ENCODE measurements at places on chromosomes 7 and 10.

DNA sequence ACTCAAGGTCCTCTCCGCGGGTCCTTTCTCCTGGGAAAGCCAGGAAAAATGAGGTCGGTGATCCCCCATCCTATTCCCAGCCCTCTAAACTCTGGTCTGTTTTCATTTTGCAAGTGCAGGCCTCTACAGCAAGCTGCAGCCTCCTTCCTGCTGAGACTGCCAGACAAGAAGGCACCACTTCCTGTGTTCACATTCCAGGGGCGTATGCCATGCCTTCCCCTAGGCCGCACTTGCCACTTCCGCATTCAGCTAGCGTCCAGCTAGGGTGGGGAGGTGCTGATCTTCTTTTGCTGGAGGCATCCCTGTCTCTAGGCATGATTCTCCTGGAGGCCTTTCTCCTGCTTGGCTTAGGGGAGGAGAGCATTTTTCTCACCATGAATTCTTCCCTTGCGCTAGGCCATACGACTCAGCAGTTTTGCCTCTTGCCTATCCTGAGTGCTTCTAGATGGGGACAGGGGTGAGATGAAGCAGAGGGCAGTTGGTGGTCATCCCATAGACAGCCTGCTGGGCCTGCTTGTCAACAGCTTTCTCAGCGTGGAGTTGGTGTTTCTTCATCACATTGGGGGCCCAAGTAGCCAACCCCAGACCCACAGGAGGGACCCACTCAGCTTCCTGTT lies 328.9 kb downstream of the RPS24 start:
- peak; percentile 96 for DNase-seq

DNA sequence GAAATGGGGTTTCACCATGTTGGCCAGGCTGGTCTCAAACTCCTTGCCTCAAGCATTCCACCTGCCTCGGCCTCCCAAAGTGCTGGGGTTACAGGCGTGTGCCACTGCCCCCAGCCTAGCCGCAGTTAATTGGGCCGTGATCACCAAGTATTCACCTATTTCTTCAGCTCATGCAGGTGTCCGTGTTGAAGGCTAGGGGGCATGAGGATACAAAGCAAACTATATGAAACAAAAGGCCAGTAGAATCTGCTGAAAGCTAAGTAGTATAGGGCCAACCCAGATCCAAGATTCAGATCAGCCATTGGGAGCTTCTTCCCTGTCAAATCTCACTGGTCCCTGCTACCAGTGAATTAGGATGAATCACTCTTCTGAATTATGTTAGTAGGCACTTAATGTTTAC lies 73.4 kb downstream of the LRRC4 start:
- no peak for DNase-seq

- no peak for DNase-seq
Observed at GRCh38 chr7:89002981-89003956, 207.7 kb upstream of the TEX47 start.

- DNase-seq: no peak
Observed at GRCh38 chr10:74337330-74338016, 186.5 kb downstream of the ADK start.

DNA sequence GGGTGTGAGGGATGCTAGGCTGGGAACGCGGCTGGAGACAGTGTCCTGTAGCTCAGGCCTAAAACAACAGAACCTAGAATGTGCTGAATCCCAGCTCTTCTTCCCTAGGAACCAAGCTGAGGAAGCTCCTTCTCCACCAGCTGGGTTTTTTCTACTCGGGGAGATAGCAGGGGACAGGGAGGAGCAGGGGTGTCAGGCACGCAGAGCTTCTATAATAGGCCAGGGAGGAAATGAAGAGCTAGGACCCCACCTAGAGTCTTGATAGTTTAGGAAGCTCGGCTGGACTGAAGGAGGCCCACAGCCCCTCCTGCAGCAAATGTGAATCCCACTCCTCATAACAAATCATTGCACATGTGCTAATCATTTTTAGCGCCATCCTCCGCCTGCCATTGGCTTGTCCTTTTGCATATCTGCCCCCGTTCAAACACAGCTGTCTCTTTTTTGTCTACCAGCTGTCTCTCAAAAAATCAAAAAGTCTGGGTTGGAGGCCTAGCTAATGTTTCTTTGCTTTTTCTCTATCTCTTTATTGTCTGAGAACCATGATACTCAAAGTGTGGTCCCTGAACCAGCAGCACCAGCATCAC lies 24.1 kb upstream of the FAM180A start:
- no peak for DNase-seq

- DNase-seq: no peak
Observed at GRCh38 chr7:99090771-99091542, 53.0 kb downstream of the SMURF1 start.

DNA sequence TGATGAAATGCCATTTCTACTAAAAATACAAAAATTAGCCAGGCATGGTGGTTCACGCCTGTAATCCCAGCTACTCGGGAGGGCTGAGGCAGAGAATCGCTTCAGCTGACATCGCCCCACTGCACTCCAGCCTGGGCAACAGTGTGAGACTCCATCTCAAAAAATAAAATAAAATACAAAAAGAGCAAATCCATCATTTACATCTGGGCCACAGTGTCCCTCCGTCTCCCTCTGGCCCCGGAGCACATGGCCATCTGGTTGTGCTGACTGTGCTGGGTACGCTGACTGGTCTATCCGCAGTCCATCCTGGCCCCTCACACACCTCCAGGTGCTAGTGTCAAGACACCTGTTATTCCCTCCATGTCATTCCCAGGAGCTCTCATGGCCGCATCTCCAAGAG lies 42.1 kb downstream of the KCNH2 start:
- DNase-seq: no peak

- DNase-seq: no peak
Observed at GRCh38 chr7:128794020-128794419, 2.3 kb downstream of the CCDC136 start.

GRCh38 chr10:49418328-49418727 lies 22.4 kb upstream of the DRGX start:
- DNase-seq: no peak

DNA sequence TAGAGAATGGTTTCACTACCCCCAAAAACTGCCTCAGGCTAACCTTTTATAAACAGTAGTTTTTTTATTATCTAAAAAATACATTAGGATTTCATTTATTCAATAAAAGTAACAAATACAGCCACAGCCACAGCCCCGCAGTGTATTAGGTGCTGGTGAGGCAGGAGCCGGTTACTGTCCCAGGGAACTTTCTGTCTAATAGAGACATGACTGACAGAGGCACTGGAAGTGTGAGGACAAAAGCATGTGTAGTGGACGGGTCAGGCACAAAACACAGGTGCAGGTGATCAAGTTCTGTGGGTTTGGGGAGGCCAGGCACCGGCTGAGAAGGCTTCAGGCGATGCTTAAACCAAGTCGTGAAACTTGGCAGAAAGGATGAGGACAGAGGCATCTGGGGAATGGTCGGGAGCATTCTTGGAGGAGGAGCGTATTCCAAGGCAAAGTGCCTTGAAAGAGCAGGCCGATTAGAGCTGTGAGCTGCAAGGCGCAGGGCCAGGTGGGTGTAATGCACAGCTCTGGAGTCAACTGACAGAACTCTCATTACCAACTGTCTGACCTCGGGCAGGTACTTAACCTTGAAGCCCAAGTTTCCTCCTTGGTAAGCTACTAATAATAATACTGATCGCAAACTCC lies 138.2 kb downstream of the USP6NL start:
- DNase-seq: no peak

GRCh38 chr7:159032322-159032721 lies 112.3 kb downstream of the VIPR2 start:
- no peak for DNase-seq

DNA sequence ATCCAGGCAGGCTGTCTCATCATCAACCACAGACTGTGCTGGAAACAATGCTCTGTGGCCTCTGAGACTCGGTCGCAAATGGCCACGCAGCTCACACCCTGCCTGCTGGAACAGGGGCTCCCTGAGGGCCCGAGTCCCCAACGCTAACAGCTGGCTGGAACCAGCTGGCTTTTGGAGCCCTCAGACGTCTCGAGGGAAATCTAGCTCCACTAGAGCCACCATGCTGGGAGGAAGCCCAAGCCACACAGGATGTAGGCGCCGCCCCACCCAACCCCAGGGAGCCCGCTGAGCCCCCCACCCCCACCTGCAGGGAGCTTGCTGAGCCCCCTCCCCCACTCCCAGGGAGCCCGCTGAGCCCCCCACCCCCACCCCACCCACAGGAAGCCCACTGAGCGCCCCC lies 21.4 kb upstream of the PDGFA start:
- DNase-seq: no peak

DNA sequence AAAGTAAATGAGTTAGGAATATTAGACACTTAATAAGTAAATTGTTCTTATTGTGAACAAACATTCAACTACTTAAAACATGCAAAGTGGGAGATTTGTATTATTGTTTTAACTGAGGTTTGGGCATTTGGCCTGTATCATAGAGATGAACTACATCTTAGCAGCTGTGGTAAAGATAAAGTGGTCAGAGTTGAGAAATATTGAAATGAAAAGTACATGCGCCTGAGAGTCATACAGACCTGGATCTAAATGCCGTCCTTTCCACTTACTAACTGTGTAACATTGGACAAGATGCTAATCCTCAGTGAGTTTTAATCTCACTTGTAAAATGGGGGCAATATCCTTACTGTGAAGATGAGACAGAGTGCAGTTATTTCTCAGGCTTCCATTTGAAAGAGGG lies 74.5 kb downstream of the KMT2E start:
- no peak for DNase-seq

DNA sequence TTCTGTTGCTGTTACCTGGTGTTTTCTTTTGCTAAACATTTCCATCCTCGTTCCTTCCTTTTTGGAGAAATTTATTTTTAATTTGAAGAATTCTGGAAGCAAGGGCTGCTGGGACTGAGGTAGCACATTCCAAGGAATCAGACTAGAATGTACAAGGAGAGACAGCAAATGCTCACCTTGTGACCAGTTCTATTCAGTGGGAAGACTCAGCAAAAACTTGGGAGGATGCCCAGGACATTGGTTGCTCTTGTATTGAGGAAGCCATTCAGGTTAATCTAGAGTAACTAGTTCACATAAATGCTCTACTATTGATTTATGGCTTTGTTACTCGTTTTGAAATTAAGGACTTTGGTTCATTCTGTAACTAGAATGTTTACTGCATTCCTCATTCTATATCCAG lies 11.3 kb downstream of the PLCE1 start:
- no peak for DNase-seq

DNA sequence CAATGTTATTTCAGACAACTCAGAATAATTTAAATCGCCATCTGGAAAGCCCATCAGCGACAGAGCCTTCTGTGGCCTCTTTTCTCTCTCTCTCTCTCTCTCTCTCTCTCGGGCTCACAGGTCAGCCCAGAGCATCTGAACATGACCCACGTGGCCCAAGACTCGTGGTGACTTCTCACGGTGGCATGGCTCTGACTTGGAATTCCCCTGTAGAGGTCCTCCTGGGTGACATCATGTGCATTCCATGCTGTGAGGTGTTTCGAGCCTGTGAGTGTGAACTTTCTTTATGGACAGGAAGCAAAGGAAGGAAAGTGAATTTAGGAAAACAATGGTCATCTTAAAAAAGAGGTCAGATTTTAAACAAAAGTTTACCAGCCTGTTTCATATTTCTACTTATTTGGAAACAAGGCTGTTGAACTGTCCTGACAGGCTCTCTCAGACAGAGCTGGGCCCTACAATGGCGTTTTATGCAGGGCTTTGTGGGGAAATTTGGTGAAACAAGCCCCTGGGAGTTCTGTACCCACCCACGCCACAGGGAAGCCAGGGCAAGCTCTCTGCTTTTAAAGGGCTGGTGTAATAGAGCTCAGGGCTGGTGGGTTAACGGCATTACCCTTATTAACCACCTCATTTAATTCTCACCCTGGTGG lies 359.7 kb upstream of the ZNF32 start:
- no peak for DNase-seq

DNA sequence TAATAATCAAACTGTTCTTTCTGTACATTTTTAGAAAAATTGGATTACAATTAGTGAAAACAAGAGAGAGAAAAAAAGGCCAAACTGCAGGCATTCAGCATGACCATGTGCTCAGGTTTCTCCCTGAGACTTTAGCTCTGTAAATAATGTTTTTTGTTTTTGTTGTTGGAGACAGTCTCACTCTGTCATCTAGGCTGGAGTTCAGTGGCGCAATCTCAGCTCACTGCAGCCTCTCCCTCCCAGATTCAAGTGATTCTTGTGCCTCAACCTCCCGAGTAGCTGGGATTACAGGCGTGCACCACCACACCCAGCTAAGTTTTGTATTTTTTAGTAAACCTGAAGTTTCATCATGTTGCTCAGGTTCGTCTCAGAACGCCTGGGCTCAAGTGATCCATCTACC lies 23.0 kb downstream of the BZW2 start:
- no peak for DNase-seq

DNA sequence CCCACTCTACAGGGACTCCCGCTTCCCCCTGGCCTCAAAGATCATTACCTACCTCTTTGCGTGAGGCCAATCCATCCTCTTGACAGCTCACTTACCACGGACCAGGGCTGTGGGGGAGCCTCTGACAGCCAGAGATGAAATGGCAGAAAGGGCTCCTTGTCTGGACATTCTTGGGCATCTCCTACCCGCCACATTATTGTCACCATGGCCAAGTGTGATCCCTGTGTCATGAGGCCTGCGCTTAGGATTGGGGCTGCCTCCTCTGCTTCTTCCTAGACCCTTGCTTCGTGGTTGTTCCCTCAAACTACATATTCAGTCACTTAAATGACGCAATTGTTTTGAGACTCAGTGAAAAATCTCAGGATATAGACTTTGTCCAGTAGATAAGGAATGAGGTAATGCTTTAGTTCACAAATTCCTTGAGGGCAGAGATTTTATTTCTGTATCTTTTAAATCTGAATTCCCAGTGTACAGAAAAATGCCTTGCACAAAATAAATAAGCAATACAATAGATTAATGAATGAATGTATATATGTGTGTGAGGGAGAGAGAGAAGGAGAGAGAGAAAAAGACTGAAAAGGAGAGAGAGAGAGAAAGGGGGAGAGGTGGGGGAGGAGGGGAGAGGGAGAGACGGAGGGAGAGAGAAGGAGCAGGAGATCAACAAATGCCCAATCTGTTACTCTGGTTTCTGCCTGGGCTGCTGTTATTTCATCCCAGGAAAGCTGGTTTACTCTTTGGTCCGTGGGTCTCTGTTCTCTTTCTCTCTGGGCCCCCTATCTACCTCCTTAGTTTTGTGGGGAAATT lies 159.0 kb downstream of the PLXNA4 start:
- DNase-seq: no peak

- no peak for DNase-seq
Observed at GRCh38 chr7:117116211-117116610, 162.9 kb downstream of the ST7 start.

- DNase-seq: no peak
Observed at GRCh38 chr7:102132209-102132752, 154.4 kb upstream of the SH2B2 start.

DNA sequence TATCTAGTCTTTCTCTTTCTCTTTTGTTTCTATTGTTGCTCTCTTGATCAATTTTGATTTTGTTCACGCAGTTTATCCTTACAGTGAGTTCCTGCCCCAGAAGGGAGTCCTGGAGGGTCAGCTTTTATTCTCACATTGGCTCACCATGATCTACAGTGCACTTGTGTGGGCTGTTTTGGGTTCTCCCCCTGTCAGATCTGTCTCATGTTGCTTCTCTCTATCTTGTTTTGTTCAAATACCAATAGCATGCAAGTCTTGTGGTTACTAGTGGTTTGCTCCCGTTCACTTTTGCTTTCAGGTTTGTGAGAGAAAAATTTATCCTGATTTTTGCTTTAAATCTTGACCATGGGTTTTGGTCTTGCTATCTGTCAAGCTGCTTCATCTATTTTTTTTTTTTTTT lies 74.3 kb downstream of the PTN start:
- no peak for DNase-seq
